Inflammatory macrophage (primary cell): ENCODE measurements at places on chromosomes 5 and 9.

DNA sequence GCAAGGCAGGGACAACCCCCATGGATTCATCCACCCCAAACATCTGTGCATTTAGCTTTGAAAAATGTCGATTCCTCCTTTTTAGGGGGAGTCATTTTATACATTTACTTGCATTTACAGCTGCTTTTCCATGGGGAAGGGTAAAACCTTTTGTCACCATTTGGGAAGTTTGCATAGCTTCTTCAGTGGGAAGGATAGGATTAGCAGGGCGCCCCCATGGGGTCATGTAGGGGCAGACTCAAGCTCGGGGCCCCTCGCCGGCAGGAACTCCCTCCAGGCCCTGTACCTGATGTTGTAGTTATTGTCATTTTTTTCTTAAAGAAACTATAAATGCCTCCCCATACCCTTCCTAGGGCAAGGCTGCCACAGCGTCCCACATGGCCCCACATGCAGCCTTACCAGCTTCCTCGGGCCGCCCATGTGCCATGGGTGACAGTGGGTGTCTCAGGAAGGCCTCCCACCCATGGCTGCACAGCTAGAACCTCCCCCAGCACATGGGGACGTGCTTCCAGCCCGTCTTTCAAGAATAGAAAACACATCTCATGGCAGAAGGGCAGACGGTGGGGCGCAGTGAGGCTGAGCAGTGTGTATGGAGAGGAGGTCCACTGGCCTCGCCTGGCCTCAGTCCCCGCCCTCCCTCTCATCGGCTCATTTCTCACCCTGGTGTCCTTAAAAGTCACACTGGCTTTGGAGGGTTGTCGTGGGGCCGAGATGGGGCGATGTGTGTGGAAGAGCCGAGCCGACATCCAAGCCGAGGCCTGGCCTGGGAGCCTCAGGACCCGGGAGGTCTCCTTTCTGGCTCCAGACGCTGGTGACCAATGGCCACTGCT, 76.1 kb upstream of the OTULINL start:
- no peak for DNase-seq

GRCh38 chr9:21688108-21689102, 114.0 kb upstream of the MTAP start:
- DNase-seq = no peak

- no peak for DNase-seq
These were observed 368.7 kb downstream of the BNC2 start for GRCh38 chr9:16501726-16502125.

DNA sequence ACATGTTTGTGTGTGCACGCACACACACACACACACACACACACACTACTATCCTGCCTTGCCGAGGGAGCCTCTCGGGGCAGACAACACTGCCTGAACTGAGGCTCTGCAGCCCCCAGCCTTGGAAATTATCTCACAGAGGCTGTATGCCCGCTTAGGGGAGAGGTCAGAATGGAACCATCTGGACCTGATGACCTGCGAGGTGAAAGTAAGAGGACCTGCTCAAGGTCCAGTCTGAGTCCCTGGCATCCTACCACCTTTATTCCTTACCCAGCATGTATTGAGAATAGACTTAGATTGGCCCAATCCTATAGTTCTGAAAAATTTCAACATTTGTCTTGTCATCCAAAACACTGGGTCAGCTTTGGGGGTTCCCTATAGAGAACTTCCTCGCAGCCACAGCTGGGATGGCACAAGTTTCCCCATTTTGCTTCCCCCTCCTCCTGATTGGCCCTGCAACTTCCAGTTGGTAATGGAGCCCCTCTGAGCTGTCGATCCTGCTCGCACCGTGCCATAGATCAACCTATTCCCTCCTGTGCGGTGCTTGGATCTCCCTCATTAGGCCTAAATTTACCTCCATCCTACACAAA, 10.2 kb downstream of the MVB12B start:
- peak; percentile 56 for DNase-seq

DNA sequence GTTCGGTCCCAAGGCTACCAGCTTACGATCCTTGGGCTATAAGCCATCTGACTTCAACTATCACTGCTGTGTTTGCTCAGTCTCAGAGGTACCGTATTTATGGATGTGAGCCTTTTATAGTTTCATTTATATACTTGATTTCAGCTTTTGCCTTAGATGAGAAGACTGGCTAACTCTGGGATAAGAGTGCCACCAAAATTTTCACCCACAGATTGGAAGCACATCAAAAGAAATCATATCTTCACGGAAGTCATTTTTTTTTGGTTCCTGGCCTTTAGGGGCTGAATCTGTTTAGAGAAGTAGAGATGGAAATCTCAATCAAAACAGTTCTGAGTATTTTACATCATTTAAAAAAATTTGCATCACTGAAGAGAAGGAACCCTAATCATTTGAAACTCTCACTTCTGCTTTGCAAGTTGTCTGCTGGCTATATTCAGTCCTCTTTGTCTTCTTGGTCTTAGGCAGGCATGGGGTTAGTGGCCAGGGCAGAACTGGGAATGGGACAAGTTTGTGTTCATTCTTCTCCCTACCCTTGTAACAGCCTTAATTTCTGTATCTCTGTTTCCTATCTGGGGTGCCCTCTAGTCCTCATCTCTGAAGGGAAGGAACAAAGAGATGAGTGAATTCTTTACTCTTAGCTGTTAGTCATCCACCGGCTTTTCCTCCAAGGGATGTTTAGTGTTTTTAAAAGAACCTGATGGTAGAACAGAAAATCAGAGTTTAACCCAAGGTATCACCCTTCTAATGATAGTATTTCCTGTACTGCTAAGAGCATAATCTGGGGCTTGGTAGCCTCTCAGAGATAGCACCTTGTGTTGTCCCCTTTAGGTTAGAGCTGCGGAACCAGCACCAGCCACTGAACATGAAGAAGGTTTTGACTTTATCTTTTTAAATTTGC, 14.1 kb upstream of the TNFAIP8 start:
- DNase-seq = peak; percentile 52

- no peak for DNase-seq
These were observed 1426.5 kb upstream of the C9orf72 start for GRCh38 chr9:28999806-29000205.

- DNase-seq = peak; percentile 44
These were observed 69.3 kb downstream of the HSD17B3 start for GRCh38 chr9:96232539-96233241.

GRCh38 chr9:130575514-130575913, 3.9 kb upstream of the FUBP3 start:
- no peak for DNase-seq

DNA sequence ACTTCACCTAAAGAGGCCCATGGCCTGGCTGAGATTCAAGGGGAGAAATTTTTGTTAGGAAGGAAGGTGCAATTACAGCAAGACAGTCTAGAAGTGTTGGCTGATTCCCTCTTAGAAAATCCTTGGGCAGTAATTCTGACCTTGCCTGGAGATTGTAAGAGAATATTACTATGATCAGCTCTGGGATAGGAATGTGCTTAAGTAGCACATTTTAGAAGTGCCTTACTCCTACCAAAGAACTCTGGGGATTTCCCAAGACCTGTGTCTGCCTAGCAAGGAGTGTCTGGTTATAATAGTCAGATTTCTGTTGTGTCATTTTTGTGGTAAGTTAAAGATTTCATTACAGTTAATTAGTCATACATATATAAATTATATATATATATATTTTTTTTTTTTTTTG, 52.3 kb downstream of the NLN start:
- peak; percentile 4 for DNase-seq

DNA sequence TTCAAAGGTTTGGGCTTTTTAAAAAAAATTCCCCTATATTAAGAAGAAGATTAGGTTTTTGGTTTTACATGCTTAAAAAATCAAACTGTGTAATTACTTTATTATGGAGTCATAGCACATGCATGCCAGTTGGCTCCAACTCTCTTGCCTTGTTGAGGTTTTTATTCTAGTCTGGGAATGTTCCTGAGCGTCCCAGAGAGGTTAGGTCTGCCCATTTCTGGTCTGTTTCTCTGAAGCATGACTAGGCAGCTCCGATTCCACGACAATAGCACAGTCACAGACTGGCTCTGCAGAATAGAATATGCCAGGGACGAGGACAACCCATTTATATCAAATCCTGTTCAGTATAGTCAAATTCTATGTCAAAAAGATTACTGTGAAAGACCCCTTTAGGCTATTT, 217.0 kb downstream of the PCSK5 start:
- DNase-seq = no peak

DNA sequence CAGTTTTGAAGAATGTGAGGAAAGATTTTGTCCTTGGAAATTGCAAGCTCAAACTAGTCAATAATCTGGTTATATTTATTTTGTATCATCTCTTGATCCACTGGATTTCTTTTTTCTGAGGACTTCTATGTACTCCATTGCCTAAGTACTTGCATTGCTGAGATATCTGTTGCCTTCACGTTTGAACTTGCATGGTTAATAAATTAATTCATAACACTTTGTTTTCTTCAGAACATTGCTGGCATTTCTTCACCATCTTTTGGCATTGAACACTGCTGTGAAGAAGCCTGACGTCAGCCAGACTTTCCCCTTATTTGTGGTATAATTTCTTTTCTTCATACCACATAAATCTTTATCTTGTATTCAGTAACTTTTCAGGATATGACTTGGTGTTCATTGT, 246.0 kb upstream of the KIF2A start:
- no peak for DNase-seq

- DNase-seq = no peak
These were observed 182.3 kb upstream of the EFNA5 start for GRCh38 chr5:107853031-107853430.
